Stimulated activated CD8-positive, alpha-beta memory T cell treated with anti-CD3 and anti-CD28 coated beads, Interleukin-12 subunit alpha, Interleukin-12 subunit beta, amount 100 ng/mL, for 4 hours (primary cell): ENCODE measurements at places on chromosomes 5 and 9.
A peak's percentile ranks its signal among the peaks of the same experiment; 100 is the strongest.

- DNase-seq: no peak
Observed at GRCh38 chr5:124801551-124801950, 55.1 kb upstream of the ZNF608 start.

GRCh38 chr5:88663793-88664216 is 219.2 kb downstream of the MEF2C start:
- DNase-seq: no peak

- no peak for DNase-seq
Observed at GRCh38 chr5:121982893-121983285, 21.1 kb downstream of the SRFBP1 start.

DNA sequence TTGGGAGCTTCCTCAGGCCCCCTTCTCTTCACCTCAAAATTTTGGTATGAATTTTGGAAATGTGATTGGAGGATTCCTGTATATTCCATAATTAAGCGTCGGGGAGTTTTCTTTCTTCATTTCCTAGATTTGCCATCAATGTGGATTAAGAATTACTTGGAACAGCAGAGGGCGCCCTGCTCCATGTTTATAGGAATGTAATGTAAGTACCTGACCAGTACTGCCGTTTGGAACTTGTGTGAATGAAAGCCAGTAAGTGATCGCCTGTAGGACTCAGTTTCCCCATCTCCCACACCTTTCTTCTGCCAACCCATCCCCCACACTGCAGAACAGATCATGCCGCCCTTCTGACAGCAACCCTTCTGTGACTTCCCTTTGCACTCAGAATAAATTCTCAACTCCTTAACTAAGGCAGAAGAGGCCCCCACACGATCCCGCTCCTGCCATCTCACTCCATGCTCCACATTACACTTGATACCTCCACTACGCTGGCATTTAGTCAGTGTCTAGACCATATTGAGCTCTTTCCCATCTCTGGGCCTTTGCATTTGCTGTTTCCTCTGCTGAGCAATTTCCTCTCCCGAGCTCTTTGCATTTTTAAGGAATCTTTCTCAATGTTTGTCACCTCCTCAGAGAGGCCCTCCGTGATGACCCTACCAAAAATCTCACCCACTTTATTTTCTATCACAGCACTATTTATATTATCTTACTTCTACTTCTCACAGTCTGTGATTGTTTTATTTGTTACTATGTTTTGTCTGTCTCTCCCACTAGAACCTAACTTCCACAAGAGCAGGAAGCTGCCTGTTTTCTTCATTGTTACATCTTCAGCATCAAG is 79.5 kb upstream of the HTR4 start:
- DNase-seq: peak; percentile 10

DNA sequence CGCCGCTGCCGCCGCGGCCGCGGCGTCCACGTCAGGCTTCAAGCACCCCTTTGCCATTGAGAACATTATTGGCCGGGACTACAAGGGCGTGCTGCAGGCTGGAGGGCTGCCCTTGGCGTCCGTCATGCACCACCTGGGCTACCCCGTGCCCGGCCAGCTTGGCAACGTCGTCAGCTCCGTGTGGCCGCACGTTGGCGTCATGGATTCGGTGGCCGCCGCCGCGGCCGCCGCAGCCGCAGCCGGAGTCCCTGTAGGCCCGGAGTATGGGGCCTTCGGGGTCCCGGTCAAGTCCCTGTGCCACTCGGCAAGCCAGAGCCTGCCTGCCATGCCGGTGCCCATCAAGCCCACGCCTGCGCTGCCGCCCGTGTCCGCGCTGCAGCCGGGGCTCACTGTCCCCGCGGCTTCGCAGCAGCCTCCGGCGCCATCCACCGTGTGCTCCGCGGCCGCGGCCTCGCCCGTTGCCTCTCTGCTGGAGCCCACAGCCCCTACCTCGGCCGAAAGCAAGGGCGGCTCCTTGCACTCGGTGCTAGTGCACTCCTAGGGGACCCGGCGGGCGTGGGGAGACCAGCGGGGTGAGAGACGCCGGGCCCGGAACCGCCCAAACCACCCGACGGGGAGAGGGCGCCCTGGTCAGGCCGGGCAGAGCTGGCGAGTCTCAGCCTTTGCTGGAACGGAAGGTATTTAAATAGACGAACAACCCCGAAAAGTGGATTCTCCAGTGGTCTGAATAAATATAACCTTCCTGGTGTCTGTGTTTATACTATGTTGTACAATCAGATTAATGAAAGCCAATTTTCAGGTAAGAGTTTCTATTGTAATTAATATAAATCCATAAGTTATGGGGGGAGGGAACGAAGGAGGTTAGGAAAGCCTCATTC is 1.2 kb downstream of the FOXB2 start:
- no peak for DNase-seq

DNA sequence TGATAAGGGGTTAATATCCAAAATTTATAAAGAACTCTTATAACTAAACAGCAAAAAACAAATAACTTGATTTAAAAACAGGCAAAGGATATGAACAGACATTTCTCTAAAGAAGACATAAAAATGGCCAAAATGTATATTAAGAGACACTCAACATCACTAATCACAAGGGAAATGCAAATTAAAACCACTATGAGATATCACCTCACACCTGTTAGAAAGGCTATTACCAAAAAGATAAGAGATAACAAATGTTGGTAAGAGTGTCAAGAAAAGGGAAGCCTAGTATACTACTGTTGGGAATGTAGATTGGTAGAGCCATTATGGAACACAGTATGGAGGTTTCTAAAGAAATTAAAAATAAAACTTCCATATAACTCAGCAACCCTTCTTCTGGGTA is 19.4 kb upstream of the SH3TC2 start:
- no peak for DNase-seq

DNA sequence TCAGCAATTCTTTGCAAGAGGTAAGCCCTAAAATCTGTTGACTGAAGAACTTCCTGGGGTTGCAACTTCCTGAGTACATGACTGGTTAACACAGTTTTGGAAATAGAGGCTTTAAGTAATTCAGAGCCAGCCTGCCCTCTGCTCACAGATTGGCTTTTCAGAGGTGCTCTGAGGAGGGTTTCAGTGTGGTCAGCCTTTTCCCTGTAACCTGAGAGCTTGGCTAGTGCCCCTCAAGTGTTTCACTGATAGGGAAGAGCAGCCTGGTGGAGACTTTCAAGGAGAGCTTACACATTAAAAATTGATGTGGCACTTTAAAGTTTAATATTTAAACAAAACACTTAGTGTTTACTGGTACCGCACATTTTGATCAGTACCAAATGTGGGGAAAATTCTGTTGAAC is 56.7 kb upstream of the FOXB2 start:
- no peak for DNase-seq
